Upper lobe of right lung (tissue), 1 donor: ENCODE measurements at places on chromosomes 5 and 9. TPM values are rescaled to one million over a fixed set of nuclear protein-coding genes. Genes with fewer than 3 reads are reported as not detected.

ALDH1A1 gene
- total RNA-seq = 212 TPM

POLK gene
- 38.2 TPM for total RNA-seq

GLRA1 gene
- not detected for total RNA-seq

LMX1B gene
- total RNA-seq = 0.14 TPM

BRINP1 gene
- 1.5 TPM for total RNA-seq

PPP1R26 gene
- total RNA-seq = 27.5 TPM

PITX1 gene
- not detected for total RNA-seq

PKD2L2 gene
- not detected for total RNA-seq

TEX48 gene
- not detected for total RNA-seq

GRCh38 chr5:10446490-10446889, 4.8 kb downstream of the ROPN1L start:
- no peaks in the 10 kb centered on the region for H3K36me3 ChIP-seq
- peaks cover 10% of the 10 kb centered on the region for H3K4me1 ChIP-seq
- H3K27ac ChIP-seq = no peak overlapping the region
- no peak overlapping the region for H3K4me3 ChIP-seq
- DNase-seq = no peak

GRCh38 chr5:179142434-179143198, 82.4 kb downstream of the ZNF354C start:
- H3K4me1 ChIP-seq = no peaks in the 10 kb centered on the region
- no peak for DNase-seq
- H3K27me3 ChIP-seq = no peaks in the 10 kb centered on the region
- no peak overlapping the region for H3K27ac ChIP-seq

DNA sequence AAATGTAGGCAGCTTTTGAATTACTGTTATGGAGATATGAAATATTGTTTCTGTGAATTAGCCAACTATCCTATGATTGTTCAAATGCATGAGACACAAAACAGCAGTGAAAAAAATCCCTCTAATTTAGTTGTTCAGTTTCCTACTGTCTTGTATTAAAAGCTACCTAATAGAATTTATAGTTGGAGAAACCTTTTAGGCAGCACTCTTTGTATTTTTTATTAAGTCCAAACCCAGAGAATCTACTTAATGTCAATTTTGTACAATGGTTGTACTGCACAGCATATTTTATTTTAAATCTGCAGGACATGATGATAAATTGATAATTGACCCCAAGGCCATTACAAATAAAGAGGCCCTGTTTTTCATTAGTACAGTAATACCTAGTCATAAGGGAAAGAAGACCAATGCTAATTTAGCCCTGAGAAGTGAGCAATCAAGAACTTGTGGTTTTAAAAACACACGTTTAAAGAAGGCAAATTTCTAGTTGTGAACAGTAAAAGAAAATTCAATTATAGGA, 607.5 kb downstream of the ISL1 start:
- H3K27me3 ChIP-seq = no peaks in the 10 kb centered on the region
- no peak overlapping the region for H3K27ac ChIP-seq
- H3K4me3 ChIP-seq = no peak overlapping the region
- DNase-seq = no peak
- H3K4me1 ChIP-seq = no peaks in the 10 kb centered on the region

DNA sequence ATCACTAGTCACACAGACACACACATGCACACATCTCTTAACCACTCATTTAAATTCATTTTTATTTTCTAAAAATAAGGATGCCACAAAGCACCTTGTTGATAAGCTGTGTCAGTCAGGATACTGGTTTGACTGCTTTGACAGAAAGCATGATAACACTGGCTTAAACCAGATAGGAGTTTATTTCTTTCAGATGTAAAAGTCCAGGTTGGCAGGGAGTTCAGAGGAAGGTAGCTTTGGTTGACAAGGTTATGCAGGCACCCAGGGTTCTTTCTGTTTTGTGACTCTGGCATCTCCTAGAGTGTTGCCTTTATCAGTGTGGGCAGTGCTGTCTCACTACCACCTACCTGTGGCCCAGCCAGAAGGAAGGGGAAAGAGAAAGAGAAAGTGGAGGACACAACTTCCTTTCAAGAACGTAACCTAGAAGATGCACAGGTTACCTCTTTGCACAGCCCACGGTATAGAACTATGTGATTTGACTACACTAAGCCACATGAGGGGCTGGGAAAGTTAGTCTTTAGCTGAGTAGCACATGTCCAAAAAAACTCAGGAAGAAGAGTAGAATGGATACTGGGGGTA, 334.7 kb downstream of the OSTF1 start:
- no peaks in the 10 kb centered on the region for H3K27me3 ChIP-seq
- H3K4me1 ChIP-seq = no peaks in the 10 kb centered on the region
- no peak overlapping the region for H3K27ac ChIP-seq
- H3K36me3 ChIP-seq = no peaks in the 10 kb centered on the region
- DNase-seq = no peak

GRCh38 chr5:131916481-131916880, 29.0 kb downstream of the MEIKIN start:
- no peaks in the 10 kb centered on the region for H3K36me3 ChIP-seq
- no peak overlapping the region for H3K27ac ChIP-seq
- DNase-seq = no peak
- H3K27me3 ChIP-seq = no peaks in the 10 kb centered on the region
- H3K4me3 ChIP-seq = no peak overlapping the region

- DNase-seq = no peak
- H3K27me3 ChIP-seq = no peaks in the 10 kb centered on the region
- no peaks in the 10 kb centered on the region for H3K4me1 ChIP-seq
- no peaks in the 10 kb centered on the region for H3K36me3 ChIP-seq
- no peak overlapping the region for H3K27ac ChIP-seq
Measured at GRCh38 chr5:88364991-88365390, 96.3 kb upstream of the TMEM161B start.

GRCh38 chr5:66551945-66552344, 44.2 kb upstream of the MAST4 start:
- H3K36me3 ChIP-seq = no peaks in the 10 kb centered on the region
- no peaks in the 10 kb centered on the region for H3K27me3 ChIP-seq
- H3K27ac ChIP-seq = no peak overlapping the region

DNA sequence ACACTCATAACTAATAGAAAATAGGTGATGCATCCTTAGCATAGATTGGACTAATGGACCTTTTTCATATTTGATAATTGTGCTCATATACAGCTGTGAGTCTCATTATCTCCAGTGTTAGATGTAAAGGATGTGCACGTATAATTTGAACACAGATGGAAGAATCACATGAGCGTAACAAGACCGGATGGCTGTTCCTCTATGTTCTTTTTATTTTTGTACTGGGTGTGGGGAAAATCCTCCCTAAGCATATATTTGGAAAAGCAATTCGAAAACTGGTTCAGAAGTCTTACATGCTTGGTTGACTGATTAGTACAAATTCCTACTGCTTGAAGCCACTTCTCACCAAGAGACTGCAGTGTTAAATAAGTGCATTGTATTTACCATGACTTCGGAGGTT, 230.2 kb downstream of the AOPEP start:
- H3K36me3 ChIP-seq = no peaks in the 10 kb centered on the region
- no peak for DNase-seq
- no peaks in the 10 kb centered on the region for H3K27me3 ChIP-seq
- H3K27ac ChIP-seq = no peak overlapping the region
- H3K4me3 ChIP-seq = no peak overlapping the region
- H3K4me1 ChIP-seq = peaks cover 16% of the 10 kb centered on the region

- H3K4me3 ChIP-seq = no peak overlapping the region
- no peak for DNase-seq
- H3K4me1 ChIP-seq = no peaks in the 10 kb centered on the region
- no peaks in the 10 kb centered on the region for H3K27me3 ChIP-seq
Measured at GRCh38 chr5:12522116-12522515, 617.9 kb upstream of the CTNND2 start.

DNA sequence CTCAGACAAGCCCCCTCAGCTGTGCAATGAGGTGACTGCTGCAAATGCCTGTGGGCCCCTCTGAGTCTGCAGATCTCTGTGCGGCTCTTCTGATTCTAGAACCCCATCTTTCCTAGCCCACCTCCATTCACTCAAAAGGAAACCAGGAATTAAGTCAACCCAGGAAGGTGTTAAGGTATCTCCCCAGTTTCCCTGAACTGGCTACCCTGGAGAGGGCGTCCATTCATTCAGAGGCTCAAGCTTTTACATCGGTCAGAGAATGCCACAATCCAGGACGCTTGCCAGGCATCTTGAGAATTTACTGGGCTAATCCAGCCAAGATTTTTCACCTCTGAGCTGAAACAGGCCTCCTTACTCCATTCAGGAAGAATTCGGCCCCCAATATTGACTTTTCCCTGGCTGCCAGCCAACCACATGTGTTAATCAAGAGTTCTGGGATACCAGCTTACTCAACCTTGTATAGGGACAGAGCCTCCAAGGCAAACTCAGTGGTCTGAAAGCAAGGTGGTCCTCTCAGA, 889 bp upstream of the ADAMTS12 start:
- no peak overlapping the region for H3K27ac ChIP-seq
- H3K4me1 ChIP-seq = peaks cover 6% of the 10 kb centered on the region
- peaks cover 11% of the 10 kb centered on the region for H3K27me3 ChIP-seq
- no peak for DNase-seq

DNA sequence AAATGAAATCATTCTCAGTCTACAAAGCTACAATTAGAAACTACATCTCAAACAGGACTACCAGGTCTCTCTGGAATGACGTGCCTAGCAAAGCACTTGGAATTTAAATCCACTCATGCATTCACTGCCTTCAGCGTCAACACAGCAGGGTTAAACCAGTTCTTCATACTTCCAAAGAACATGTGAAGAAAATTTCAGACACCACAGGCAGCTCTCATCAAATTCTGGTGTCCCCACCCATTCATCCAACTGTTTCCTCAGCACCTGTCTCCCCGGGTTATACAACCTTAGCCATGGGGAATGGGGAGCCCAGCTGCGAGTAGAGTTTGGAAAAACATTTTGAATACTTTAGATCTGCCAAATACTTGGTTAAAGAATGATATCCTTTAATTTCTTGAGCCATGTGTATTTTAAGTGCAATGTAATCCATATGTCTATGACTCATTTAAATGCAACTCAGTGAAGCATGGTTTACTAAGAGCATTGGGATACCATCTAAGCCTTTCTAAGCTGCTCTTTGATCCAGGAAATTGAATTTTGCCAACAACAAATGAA, 17.5 kb downstream of the ADAM19 start:
- H3K4me3 ChIP-seq = no peak overlapping the region
- H3K4me1 ChIP-seq = peaks cover 39% of the 10 kb centered on the region
- DNase-seq = no peak
- H3K36me3 ChIP-seq = no peaks in the 10 kb centered on the region
- no peak overlapping the region for H3K27ac ChIP-seq
- H3K27me3 ChIP-seq = no peaks in the 10 kb centered on the region

GRCh38 chr9:90112788-90113187, 508.0 kb downstream of the GADD45G start:
- H3K36me3 ChIP-seq = no peaks in the 10 kb centered on the region
- no peak for DNase-seq
- no peak overlapping the region for H3K4me3 ChIP-seq
